ENCODE measurements at places on chromosomes 3 and 15. TPM values are rescaled to one million over a fixed set of nuclear protein-coding genes. Genes with fewer than 3 reads are reported as not detected.

PLA2G4F gene
- total RNA-seq = not detected

AHSG gene
- under 0.01 TPM for total RNA-seq

CCDC54 gene
- not detected for total RNA-seq

ZFYVE19 gene
- total RNA-seq = 18.7 TPM

GCNT3 gene
- not detected for total RNA-seq

TP63 gene
- total RNA-seq = not detected

NDN gene
- total RNA-seq = 20.3 TPM

ZNF35 gene
- 12.5 TPM for total RNA-seq

C3orf49 gene
- not detected for total RNA-seq

FSTL1 gene
- total RNA-seq = 95.3 TPM

CHL1 gene
- total RNA-seq = not detected

GRCh38 chr3:144164352-144164751 is 192.7 kb downstream of the DIPK2A start:
- no peak for DNase-seq

DNA sequence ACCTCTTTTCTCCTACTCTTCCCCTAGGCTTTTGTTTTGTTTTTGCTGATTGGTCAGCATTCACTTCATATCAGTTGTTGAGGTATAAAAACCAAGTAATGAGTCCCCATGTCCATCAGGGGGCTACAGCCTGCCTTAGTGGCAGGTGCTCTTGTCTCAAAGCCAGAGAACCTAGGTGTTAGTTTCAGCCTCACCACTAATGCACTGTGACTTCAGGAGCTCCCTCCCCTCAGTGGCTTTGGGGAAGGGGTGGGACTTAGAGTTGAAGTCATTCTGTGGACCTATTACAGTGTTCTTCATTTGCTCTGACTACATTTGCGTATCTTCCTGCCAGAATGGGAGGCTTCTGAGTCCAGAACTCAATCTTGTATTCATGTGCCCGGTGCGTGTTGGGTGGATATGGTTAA is 41.6 kb downstream of the NR2C2 start:
- DNase-seq = no peak

- no peak for DNase-seq
Measured at GRCh38 chr3:116000311-116000710, 377.0 kb downstream of the GAP43 start.

- no peak for DNase-seq
Measured at GRCh38 chr3:100710261-100710968, 1.1 kb downstream of the TFG start.

DNA sequence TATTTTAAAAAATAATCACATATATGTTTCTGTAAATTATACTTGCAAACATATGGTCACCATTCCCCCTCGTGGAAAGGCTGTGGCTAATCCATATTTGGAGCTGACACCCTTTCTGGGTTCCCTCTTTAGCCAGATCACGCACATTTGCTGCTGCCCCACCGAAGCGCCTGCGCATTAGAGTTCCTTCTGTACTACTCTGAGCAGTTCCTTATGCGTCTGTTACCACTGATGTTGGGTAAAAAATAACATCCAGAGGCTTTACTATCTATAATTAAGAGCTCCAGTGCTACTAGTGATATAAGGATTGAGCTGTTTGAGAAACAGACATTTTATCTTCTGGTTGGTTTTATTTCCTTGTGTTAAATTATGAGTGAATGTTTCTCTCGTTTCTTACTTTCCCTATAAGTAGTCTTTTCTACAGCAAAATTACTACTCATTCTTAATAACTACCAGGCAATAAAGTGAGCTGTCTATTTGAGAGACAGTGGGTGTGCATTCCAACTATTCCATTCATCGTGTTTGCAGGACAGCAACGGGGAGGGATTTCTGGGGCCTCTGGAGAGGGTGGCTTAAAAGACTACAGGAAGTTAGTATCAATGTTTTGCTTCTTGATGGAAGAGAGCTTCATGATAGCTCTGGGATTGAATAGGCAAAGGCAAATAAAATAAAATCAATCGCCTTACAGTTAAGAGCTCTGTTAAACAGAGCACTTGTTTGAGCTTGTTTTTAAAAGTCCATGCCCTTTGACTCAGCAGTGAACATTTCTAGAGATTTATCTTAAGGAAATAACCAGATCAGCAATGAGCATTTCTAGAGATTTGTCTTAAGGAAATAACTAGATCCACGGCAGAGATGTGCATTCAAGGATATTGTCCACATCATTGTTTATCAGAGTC is 245.2 kb downstream of the CD47 start:
- no peak for DNase-seq

DNA sequence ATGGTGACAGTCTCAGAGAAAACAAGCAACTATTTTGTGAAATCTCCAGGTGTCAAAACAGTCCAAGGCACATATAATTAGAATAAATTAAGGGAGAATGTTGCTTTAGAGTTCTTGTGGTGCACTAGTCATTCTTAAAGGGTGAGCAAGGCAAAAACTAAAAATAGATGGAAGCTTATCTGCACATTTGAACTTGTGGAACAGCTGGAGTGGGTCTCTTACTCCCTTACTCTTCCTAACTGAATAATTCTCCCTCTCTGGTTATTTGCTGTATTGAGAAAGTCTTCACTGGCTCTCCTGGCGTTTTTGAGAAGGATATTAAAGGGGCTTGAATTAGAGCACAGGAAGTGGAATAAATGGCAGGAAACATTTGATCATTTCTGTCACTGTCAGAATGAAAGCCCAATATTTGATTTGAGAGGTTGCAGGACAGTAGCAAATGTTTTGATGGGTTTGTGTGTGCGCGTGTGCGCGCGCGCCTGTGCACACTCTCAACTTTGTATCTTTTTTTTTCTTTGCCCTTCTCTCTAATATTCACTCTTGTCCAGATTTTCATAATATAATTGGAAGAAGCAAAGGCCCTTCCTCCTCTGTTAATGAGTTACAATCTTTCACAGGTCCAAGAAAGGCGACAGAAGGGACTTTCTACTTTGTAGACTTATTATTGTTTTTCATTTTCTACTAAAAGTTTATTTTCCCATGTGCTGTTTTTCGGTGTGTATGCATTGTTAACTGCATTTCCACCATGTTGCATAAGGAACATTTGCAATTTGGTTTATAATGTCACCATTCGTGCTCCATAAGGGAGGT is 40.9 kb downstream of the AKAP13 start:
- DNase-seq = peak; percentile 36

- peak; percentile 17 for DNase-seq
Measured at GRCh38 chr15:90677807-90678790, 39.0 kb upstream of the BLM start.

- DNase-seq = peak; percentile 28
Measured at GRCh38 chr3:97882975-97883598, 61.3 kb downstream of the CRYBG3 start.

GRCh38 chr3:158085358-158085757 is 20.9 kb downstream of the SHOX2 start:
- no peak for DNase-seq

DNA sequence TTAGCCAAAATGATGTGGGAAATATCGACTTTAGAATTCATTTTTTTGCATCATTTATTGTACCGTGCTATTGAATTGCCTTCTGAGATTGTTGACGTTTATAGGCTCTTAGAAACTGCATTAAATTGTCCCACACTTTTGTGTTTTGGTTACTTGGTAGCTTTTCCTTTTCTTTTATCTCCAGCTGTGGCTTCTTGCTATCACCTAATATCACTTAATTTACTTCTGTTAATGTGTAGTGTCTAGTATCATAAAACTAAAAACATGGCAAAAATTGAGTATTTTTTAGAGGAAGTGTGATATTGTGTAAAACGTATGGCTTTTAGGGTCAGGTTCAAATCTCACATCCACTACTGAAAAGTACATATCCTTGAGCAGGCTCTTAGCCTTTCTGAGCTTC is 11.2 kb downstream of the TMOD3 start:
- no peak for DNase-seq

GRCh38 chr3:22161315-22161714 is 410.3 kb upstream of the ZNF385D start:
- DNase-seq = no peak

- DNase-seq = no peak
Measured at GRCh38 chr3:73480187-73480672, 144.5 kb downstream of the PDZRN3 start.

DNA sequence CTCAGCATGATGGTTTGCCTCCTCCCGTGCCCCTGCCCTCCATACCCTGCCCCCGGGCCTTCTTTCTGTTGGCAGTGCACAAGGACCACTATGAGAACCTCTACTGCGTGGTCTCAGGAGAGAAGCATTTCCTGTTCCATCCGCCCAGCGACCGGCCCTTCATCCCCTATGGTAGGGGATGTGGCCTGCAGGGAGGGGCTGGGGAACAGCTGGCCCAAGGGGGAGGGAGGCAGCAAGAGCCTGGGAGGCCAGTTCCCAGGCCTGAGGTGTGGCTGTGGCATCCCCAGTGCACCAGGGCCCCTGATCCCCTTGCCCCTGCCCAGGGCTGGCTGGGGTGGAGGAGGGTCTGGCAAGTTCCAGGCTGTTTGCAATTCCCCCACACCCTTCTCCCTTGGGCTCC is 2.6 kb upstream of the PLA2G4B start:
- DNase-seq = no peak

GRCh38 chr15:83250781-83251180 is 33.7 kb downstream of the BNC1 start:
- DNase-seq = no peak

DNA sequence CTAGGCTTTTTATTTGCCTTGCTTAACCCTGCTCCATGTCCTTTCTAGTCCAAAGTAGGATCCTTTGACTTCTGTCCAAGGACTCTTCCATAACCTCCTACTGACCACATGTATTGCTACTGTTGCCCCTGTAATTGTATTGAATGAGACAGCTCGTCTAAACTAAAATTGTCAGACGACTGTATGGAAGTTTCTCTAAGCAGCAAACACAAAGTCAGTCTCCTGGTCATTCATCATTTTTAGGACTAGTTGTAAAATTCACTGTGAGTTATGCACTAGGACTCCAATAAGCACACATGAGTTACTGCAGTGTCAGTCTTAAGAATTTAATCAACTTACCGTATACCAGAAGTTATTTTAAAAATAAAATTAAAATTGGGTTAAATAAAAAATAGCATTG is 32.8 kb downstream of the SLTM start:
- DNase-seq = no peak

DNA sequence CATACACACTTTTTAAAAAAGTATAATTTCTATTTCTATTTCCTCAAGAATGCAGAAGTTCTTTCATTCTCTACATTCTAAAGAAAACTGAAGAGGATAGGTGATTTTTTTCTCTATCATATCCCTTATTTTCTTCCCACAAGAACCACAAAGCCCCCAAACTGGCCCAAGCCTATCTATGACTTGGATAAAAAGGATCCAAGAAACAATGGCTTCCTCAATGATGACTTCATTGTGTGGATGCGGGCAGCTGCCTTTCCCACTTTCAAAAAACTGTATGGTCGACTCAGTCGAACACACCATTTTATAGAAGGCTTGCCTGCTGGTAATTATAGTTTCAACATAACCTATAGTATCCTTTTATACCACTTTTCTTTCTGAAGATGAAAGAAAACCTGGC is 52.9 kb upstream of the TBC1D23 start:
- DNase-seq = no peak

- no peak for DNase-seq
Measured at GRCh38 chr3:53824795-53825194, 21.4 kb downstream of the CHDH start.

DNA sequence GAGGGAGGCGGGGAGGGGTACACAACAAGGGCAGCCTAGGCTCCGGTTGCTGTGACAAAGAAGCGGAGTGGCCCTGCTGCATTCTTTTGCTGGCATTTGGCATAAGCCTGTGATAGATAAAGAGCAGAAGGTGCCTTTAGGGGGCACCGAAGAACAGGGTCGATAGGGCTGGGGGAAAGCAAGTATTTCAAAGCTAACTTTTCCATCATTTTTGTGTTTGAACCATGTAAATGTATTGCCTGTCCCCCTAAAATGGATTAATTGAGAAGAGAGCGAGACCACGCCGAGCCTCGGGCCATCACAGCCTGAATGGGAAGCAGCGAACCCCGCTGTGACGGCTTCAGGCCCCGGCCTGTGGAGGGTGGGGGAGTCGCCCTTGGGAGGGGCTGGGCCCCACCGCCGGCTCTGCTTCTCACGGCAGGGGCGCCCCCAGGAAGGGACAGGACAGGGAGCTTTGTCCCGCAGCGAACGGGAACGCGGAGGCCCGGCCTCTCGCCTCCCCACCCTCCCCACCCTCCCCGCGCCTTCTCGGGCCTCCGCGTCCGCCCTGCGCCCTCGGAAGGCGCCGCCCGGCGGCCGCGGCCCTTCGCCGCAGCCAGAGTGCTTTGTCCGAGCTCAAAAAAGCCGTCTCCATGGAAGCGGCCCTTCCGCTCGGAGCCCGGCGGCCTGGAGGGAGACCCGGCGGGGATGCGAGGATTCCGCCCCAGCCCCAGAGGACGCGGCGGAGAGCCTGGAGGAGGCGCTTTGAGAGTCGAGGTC is 32.4 kb upstream of the ALDH1L1 start:
- peak; percentile 40 for DNase-seq

Measured in dermis microvascular lymphatic vessel endothelial cell (primary cell).